Left ventricle myocardium superior (tissue), 1 donor: ENCODE measurements at places on chromosomes 4 and X. TPM values are rescaled to one million over a fixed set of nuclear protein-coding genes. Genes with fewer than 3 reads are reported as not detected.

DNA sequence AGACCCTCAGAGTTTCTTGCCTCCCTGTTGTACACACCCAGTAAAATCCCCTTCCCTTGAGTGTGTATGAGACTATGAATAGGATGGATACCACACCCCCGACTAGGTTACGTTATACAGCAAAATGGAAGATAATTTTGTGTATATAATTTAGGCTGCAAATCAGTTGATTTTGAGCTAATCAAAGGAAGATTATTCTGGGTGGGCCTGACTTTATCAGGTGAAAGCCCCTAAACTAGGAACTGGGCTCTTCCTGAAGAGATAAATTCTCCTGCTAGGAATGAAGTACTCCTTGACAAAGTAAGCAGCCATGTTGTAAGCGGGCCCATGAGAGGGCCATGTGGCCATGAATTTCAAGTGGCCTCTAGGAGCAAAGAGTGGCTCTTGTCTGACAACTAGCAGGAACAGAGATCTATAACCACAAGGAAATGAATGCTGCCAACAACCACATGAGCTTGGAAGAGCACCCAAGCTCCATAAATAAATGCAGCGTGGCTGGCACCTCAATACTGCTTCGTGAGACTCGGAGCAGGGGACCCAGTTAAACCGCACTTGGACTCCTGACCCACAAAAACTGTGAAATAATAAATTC lies 646.4 kb downstream of the IL1RAPL1 start:
- no peak for DNase-seq

Gene SRPX
- total RNA-seq, result 45.2 TPM

Gene RBM47
- 2.9 TPM for total RNA-seq

DNA sequence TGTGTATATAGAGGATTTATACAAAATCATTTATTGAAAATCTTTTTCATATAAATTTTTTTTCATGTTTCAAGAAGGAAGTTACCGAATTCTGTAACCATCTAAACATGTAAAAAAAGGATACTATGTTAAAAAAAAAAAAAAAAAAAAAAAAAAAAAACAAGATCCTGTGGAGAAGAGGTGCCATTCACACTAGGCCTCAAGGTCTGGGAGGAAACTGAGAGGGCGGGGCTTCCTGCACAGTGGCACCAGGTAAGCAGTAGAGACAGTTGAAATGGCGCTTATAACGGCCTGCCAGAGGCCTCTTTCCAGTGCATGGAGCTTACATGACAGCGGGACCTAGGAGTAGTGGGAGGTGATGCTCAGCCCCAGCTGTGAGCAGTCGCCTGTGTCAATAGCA lies 17.5 kb downstream of the TRAPPC2 start:
- DNase-seq, result no peak

Gene ADAMTS3
- 0.42 TPM for total RNA-seq

- no peak for DNase-seq
Observed at GRCh38 chr4:118738090-118738489, 52.9 kb downstream of the METTL14 start.

Gene GDPD2
- total RNA-seq, result not detected

GRCh38 chrX:12709047-12709446 lies 82.2 kb upstream of the PRPS2 start:
- DNase-seq, result no peak

DNA sequence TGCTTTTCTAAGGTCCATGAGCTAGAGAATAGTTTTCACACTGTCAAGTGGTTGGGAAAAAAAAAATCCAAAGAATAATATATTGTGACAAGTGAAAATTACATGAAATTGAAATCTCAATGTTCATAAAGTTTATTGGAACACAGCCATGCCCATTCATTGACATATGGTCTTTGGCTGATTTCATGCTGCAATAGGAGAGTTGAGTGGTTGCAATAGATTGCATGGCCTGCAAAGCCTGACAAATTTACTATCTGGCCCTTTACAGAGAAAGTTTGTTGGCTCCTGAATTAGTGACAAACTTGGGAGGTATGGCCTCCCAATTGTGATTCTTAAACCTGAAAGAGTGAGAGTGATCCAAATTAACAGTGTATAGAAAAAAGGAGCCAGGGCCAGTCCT lies 115.5 kb upstream of the FAM9C start:
- DNase-seq, result no peak

Gene ZCCHC13
- not detected for total RNA-seq

DNA sequence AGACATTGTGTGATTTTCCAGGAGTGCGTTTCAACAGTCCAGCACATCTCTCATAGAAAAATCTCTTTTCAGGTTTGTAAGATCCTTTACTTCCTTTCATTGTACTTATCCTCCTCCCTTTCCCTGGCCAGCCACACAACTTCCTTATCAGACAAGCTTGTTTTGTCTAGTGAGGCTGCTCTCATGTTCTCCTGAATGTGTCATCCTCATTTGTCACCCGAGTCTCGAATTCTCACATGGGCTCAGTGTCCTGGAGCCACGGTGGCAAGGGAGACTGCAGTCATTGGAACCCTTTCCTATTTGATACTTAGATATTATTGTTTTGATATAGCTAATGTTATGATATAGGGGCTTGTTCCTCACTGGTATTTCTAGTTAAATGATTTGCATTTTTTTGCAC lies 16.9 kb downstream of the SYNPO2 start:
- DNase-seq, result no peak

GRCh38 chrX:44342866-44343265 lies 606 bp downstream of the EFHC2 start:
- no peak for DNase-seq

Gene GAGE12J
- total RNA-seq, result not detected

DNA sequence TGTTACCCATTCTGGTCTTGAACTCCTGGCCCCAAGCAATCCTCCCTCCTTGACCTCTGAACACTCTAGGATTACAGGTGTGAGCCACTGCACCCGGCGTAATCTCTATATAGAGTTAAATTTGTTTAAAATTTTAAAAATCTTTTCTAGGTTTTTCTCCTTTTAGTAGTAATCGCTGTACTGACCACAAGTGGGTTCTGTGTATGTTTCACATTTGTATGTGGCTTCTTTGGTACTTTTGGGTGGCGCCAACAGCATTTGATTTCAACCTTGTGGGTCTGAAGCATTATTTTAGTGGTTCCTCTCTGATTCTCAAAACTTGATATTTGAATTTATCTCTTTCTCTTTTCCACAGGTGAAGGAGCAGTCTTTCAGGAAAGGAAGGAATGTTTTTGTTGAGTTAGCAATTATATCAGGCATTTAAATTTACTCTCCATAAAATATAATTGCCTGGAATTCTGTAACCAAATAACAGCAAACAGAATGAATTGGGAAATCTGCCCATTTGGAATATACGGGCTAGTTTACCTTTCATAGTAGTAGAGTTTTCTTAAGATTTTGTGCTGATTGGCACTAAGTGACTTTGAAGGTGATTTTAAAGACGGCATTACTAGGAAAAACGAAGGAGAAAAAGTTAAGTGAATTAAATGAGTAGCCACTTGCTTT lies 29.5 kb downstream of the ARHGAP10 start:
- no peak for DNase-seq

- no peak for DNase-seq
Observed at GRCh38 chr4:153008578-153009199, 72.6 kb downstream of the FHDC1 start.

- no peak for DNase-seq
Observed at GRCh38 chr4:98937986-98938720, 9.2 kb upstream of the EIF4E start.

Gene DCHS2
- total RNA-seq, result not detected

DNA sequence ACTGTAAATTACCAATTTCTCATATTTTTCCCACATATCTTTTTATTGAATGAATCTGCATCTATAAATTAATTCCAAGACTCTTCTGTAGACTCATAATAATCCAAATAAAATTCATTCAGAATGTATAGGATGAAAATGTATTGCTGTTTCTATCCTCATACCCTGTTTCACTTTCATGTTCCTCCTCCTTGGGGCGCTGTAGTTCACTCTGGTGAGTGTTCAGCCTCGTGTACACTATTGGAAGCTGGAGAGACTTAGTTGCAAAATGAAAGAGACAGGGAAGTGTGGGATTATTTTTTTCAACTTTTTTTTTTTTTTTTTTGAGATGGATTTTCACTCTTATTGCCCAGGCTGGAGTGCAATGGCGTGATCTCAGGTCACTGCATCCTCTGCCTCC lies 296.1 kb downstream of the TLL1 start:
- DNase-seq, result no peak

- DNase-seq, result no peak
Observed at GRCh38 chrX:5100004-5100403, 1128.7 kb downstream of the NLGN4X start.

GRCh38 chrX:37349221-37350033 lies at the start of gene PRRG1:
PRRG1 (plus strand) TSS chrX:37349364; CDS start chrX:37406250, 56,886 bp downstream.
- peak; percentile 87 for DNase-seq

Gene MGAT4D
- total RNA-seq, result not detected

DNA sequence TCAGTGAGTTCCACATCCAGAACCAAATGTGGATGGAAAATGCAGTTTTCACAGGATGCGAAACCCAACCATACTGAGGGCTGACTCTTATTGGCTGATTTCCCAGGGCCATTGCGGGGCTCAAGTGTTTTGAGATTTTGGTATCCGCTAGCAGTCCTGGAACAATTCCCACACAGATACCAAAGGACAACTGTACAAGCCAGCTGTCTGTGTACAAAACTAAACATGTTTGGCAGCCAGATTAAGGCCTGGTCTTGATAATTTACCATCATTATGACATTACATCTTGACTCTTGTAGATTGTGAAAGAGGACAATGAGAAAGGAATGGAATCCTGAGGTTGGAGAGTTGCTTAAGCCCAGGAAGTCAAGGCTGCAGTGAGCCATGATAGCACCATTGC lies 121.9 kb downstream of the DKK2 start:
- DNase-seq, result no peak

- DNase-seq, result no peak
Observed at GRCh38 chrX:11893933-11894710, 136.1 kb downstream of the MSL3 start.
